ENCODE measurements at places on chromosomes 7 and 10. TPM values are rescaled to one million over a fixed set of nuclear protein-coding genes. Genes with fewer than 3 reads are reported as not detected.

Gene FZD1
- 25.7 TPM for total RNA-seq

GRCh38 chr7:112882511-112882910 lies 92.3 kb upstream of the TMEM168 start:
- H3K4me1 ChIP-seq: peaks cover 6% of the 10 kb centered on the region
- DNase-seq: no peak
- H3K36me3 ChIP-seq: no peaks in the 10 kb centered on the region
- H3K27me3 ChIP-seq: no peaks in the 10 kb centered on the region
- H3K4me3 ChIP-seq: no peak overlapping the region

DNA sequence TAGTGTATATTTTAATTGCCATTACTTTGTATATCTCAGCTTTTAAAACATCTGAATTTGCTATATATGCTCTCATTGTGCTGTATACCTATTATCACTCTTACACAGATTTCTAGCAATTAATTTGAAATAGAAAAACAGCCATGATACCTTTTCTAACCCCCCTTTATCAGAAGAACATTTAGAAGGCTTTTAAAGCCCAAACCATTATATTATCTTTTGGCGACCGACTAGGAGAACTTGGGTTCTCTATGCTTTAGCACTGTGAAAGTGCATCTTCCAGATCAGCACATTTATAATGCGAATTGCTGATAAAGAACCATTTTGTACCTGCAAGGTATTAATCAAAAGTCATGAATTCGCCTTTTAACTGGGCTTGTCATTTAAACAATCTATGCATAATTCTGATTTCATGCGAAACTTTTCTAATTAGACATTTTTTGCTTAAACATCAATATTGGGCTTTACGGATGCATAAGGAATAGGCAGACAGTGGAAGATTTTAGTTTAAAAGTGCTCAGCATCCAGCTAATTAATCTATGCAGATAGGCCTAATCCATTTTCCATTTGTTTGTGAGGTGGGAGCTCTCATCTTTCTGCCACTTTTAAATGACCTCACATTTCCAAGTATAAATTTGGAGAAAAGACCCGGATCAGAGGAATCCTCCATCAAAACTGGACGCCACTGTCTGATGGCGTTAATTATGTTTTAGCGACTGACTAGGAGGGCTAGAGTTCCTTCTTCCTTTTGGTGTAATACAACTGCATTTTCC lies 1.2 kb upstream of the MLLT10 start:
- peak overlapping the region; percentile 97 for H3K27ac ChIP-seq
- no peaks in the 10 kb centered on the region for H3K27me3 ChIP-seq
- peaks cover 13% of the 10 kb centered on the region for H3K4me1 ChIP-seq
- peaks cover 8% of the 10 kb centered on the region for H3K36me3 ChIP-seq
- DNase-seq: no peak
- H3K4me3 ChIP-seq: peak overlapping the region; percentile 78

Gene TUBAL3
- not detected for total RNA-seq

DNA sequence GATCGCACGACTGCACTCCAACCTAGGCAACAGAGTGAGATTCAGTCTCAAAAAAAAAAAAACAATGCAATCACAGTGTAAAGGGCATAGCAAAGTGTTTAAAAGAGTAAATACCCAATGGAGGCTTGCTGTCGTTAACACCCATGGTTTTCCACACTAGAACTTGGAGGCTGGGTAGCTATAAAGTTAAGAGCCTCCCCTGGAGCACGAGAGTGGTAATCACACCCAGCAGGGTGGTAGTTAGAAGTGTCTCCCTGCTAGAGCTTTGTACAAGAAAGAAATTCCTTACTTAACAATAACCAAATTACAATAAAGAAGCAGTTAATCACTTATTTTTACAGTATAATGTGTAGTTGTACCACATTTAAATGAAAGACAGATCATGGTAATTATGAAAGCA lies 1078.9 kb downstream of the NRG3 start:
- no peaks in the 10 kb centered on the region for H3K27me3 ChIP-seq
- H3K27ac ChIP-seq: no peak overlapping the region
- no peaks in the 10 kb centered on the region for H3K4me1 ChIP-seq
- no peaks in the 10 kb centered on the region for H3K36me3 ChIP-seq

All from upper lobe of right lung (tissue), 1 donor.